ENCODE measurements at places on chromosomes 5 and 9.

DNA sequence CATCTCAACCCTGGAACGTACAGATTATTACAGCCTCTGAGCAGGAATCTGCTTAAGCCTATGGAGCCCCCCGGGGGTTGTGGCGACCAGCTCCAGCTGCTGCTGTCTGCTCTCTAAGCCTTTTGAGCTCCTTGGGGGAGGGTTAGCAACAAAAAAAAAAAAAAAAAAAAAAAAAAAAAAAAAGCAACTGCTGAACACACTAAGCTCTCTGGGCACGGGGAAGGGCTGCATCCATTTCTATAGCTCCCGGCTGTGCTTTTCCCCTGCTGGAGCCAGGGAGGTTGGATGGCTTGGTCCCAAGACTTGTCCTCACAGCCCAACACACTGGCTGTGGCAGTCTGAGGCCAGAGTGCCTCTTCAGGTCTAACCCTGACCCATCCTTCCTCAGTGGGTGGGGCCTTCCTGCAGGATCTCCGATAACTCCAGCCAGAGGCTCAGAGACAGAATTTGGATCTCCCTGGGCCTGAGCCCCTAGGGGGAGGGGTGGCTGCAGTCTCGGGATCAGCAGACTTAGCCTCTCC, 82.1 kb downstream of the FBN2 start:
- DNase-seq, result no peak

DNA sequence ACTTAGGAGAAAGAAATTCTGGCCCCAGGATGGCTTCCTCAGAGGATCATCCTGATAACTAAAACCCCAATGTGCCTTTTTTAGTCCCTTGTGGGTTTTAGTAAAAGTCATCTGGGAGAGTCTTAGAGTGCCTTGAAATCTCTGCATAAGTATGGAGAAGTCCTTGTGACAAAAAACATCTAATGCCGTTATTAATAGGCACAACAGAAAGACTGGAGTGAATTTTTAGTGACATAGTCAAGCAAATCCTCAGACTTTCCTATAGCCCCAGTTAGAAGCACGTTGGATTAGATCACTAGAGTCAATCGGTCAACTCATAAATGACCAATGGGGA, 108.2 kb upstream of the MPDZ start:
- DNase-seq, result no peak

GRCh38 chr5:38879078-38879460, 33.3 kb downstream of the OSMR start:
- DNase-seq, result no peak

DNA sequence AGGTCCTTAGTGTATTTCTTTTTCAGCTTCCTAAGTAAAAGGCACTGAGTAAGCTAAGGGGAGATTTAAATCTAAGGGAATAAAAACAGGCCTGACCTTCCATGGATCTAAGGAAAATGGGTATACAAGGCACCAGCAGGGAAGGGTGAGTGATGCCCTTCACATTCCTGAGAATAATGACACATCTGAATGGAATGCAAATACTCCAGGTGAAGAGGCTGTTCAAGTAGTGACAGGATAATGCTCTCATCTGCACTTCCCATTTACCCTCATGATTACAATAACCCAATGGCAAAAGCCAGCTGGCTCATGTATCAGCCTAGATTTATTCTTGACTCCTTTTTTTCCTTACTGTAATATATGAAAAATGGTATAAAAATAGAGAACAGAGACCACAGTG, 216.2 kb upstream of the ACTBL2 start:
- peak; percentile 96 for DNase-seq

- no peak for DNase-seq
Observed at GRCh38 chr5:1161108-1161832, 40.1 kb upstream of the SLC6A19 start.

- peak; percentile 56 for DNase-seq
Observed at GRCh38 chr9:113221800-113222481, 597 bp downstream of the SLC31A1 start.

- DNase-seq, result no peak
Observed at GRCh38 chr5:117405197-117405596, 830.6 kb upstream of the SEMA6A start.

GRCh38 chr5:177087398-177088005, 787 bp downstream of the FGFR4 start:
- peak; percentile 67 for DNase-seq

DNA sequence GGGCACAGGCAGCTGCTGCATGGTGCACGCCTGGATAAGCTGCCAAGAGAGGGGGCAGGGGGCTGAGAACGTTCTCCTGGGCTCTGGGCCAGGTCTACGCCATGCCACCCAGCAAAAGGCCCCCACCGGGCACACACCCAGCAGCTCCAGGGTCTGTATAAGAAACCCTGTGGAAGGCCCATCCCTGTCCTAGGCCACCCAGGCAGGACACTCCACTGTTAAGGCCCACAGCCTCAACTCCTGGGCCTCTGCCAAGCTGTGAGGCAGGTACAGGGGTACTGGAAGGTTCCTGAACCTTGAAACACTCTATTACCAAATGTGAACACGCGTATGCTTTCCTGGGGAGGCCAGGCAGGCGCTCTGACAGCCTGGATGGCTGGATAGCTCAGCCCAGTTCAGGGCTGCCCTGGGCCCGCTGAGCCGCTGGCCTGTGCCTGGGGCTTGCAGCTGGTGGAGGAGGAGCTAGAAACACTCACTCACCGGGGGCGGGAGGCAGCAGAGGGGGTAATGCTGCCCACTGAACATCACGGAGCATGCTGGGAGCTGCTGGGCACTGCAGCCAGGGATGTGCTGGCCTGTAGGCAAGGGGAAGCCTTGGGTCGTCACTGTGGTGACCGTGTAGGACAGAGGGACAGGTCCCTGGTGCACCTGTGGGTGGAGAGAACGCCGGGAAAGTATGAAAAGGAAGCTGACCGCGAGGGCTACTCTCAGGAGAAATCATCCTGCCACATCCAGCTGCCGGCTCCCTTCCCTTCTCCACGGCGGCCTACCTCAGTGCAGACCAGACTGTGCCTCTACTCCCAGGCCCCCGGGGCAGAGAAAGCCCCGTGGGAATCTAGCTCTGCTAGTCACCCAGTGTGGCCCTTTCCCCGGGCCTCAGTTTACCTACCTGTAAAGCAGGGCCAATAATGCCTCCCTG, 6.0 kb downstream of the RNF44 start:
- peak; percentile 25 for DNase-seq
